HFFc6 (cell line): ENCODE measurements at places on chromosomes 12 and 14. TPM values are rescaled to one million over a fixed set of nuclear protein-coding genes. Genes with fewer than 3 reads are reported as not detected.
A peak's percentile ranks its signal among the peaks of the same experiment; 100 is the strongest.

GRCh38 chr14:61266436-61266835 lies 14.7 kb downstream of the TMEM30B start:
- H3K36me3 ChIP-seq: no peaks in the 10 kb centered on the region
- peaks cover 33% of the 10 kb centered on the region for H3K4me1 ChIP-seq
- peaks cover 9% of the 10 kb centered on the region for H3K27me3 ChIP-seq
- no peak for DNase-seq
- H3K4me3 ChIP-seq: peak overlapping the region; percentile 52; the same call in 1 of the 2 replicates
- peak overlapping the region; percentile 16; the same call in 1 of the 2 replicates for H3K27ac ChIP-seq

- no peak overlapping the region for H3K4me3 ChIP-seq
- H3K27me3 ChIP-seq: no peaks in the 10 kb centered on the region
- peaks cover 13% of the 10 kb centered on the region for H3K4me1 ChIP-seq
- no peak for DNase-seq
- H3K27ac ChIP-seq: no peak overlapping the region
Observed at GRCh38 chr12:65477721-65478120, 199.2 kb downstream of the MSRB3 start.

DNA sequence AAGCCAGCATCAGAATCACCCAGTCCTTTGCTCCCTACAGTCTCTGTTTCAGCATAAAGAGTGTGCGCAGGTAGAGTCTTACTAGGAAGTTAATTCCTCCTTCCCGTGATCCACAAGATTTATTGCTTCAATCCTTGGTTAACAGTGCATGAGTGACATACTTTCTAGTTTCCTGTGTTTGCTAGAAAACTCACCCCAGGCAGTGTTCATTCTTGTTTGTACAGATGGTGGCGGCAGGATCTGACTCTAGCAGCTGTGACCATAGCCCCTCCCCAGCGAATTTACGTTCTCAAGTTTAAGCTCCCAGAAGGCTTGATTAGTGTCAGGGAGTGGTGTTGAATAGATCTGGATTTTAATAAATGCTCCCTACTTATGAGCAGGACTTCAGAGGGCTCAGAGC lies 75.9 kb upstream of the ANO2 start:
- H3K27ac ChIP-seq: no peak overlapping the region
- no peaks in the 10 kb centered on the region for H3K36me3 ChIP-seq
- H3K27me3 ChIP-seq: peaks cover 32% of the 10 kb centered on the region
- no peak overlapping the region for H3K4me3 ChIP-seq

Gene ALDH6A1
- total RNA-seq: 14.2 to 17.7 TPM (median 14.4 TPM) in 3 replicates

DNA sequence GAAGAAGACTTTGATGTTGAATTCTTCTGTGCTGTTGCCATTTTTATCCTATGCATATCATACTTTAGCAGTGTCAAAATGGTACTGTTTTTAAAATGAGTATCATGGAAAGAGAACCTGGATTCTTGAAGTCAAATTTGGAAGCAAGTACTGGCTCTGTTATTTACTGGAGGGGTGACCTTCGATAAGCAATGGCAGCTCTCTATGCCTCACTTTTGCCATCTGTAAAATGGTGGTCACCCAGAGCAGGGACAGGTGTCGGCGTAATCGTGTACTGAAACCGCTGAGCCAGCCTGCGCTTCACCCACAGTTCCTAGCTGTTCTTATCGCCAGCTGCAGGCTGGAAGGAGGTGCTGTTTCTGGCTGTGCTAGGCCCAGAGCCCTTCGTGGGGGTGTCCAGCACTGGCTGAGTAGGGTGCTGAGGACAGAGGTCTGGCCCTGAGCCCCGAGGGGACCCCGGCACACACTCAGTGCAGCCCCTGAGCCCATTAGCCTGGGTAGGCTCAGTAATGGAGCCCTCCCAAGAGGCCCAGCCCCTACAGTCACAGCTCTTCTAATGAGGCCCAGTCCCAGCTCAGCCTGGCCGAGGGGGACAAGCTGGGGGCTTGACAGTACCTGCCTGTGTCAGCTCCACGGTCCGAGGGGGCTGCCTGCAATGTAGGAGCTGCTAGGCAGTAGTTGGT lies 183.5 kb downstream of the PHETA1 start:
- DNase-seq: no peak
- H3K4me1 ChIP-seq: no peaks in the 10 kb centered on the region
- no peak overlapping the region for H3K4me3 ChIP-seq
- peaks cover 38% of the 10 kb centered on the region for H3K27me3 ChIP-seq
- no peaks in the 10 kb centered on the region for H3K36me3 ChIP-seq

Gene MANSC1
- 4.8 to 10.1 TPM (median 5.0 TPM) in 3 replicates for total RNA-seq

- peaks cover 22% of the 10 kb centered on the region for H3K4me1 ChIP-seq
- H3K36me3 ChIP-seq: no peaks in the 10 kb centered on the region
- H3K27me3 ChIP-seq: peaks cover 29% of the 10 kb centered on the region
Observed at GRCh38 chr14:22380571-22381407, 208.2 kb downstream of the DAD1 start.

GRCh38 chr12:13534242-13534641 lies 337.7 kb downstream of the EMP1 start:
- H3K27ac ChIP-seq: no peak overlapping the region
- peaks cover 2% of the 10 kb centered on the region for H3K27me3 ChIP-seq
- H3K4me3 ChIP-seq: no peak overlapping the region
- H3K36me3 ChIP-seq: no peaks in the 10 kb centered on the region

DNA sequence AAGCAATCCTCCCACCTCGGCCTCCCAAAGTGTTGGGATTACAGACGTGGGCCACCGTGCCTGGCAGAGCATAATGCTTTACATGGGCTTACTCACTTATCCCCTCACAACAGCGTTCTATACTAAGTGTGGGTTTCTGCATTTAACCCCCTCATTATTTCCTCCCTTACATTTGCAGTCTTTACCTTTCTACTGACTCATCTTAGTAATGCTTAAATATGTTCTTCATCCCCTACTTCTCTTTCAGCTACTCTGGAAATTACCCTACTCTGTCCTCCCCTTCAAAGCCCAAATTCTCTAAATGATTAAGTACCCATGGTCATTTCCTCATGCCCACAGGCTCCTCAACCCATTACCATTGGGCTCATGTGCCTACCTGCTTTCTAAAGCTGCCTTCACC lies 40.7 kb downstream of the NKX2-1 start:
- H3K27me3 ChIP-seq: no peaks in the 10 kb centered on the region
- peaks cover 19% of the 10 kb centered on the region; the same call in 1 of the 2 replicates for H3K4me1 ChIP-seq
- H3K4me3 ChIP-seq: no peak overlapping the region
- H3K36me3 ChIP-seq: no peaks in the 10 kb centered on the region

Gene NRXN3
- 0.26 TPM in 1 of 2 replicates, not detected in the other for total RNA-seq

- H3K36me3 ChIP-seq: peaks cover 22% of the 10 kb centered on the region
- H3K27me3 ChIP-seq: no peaks in the 10 kb centered on the region; the same call in 1 of the 2 replicates
- DNase-seq: peak; percentile 59
- peak overlapping the region; percentile 94 for H3K4me3 ChIP-seq
Observed at GRCh38 chr12:27524839-27525753, 1.1 kb downstream of the PPFIBP1 start.

DNA sequence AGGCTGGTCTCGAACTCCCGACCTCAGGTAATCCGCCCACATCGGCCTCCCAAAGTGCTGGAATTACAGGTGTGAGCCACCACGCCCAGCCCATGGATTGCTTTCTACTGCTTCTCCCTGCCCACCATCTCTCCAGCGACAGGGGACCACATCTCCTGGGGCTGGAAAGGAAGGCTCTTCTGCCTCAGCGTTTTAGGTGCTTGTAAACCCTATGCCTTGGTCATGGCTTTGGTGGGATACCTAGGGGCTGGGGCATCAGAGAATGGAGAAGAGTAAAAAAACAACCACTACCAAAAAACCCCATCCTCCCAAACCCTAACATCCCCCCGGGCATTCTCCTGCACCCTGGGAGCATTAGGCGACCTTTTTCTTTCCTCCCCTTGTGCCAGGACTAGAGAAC lies 1.1 kb upstream of the TMEM121 start:
- peak overlapping the region; percentile 73; the same call in 1 of the 2 replicates for H3K4me3 ChIP-seq
- peaks cover 6% of the 10 kb centered on the region for H3K27me3 ChIP-seq
- no peaks in the 10 kb centered on the region for H3K36me3 ChIP-seq
- H3K27ac ChIP-seq: no peak overlapping the region
- no peak for DNase-seq
